ENCODE measurements at places on chromosomes 6 and 20.

GRCh38 chr6:34532230-34532629, 23.9 kb downstream of the SPDEF start:
- DNase-seq, result no peak

- no peak for DNase-seq
Observed at GRCh38 chr6:166438211-166438861, 55.6 kb upstream of the MPC1 start.

GRCh38 chr6:110786696-110787095, 28.6 kb downstream of the CDK19 start:
- DNase-seq, result no peak

DNA sequence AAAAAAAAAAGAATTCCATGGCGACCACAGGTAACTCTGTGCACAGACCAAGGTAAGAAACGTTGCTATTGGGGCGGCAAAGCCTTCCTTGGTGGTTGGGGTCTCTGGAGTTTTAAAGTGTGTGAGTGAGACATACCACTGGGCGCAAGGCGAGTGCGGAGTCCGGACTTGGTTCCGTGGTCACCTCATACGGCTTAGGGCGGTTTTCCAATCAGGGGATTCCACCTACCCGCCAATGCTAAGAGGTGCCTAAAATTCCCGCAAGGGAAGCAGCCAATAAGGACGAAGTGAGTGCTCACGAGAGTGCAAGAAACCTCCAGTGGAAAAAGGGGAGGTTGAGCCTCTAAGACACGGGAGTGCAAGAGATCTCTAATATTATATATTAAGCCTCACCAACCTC, 68.6 kb upstream of the PRSS16 start:
- DNase-seq, result no peak

- DNase-seq, result no peak
Observed at GRCh38 chr6:148658681-148659430, 88.0 kb upstream of the UST start.

DNA sequence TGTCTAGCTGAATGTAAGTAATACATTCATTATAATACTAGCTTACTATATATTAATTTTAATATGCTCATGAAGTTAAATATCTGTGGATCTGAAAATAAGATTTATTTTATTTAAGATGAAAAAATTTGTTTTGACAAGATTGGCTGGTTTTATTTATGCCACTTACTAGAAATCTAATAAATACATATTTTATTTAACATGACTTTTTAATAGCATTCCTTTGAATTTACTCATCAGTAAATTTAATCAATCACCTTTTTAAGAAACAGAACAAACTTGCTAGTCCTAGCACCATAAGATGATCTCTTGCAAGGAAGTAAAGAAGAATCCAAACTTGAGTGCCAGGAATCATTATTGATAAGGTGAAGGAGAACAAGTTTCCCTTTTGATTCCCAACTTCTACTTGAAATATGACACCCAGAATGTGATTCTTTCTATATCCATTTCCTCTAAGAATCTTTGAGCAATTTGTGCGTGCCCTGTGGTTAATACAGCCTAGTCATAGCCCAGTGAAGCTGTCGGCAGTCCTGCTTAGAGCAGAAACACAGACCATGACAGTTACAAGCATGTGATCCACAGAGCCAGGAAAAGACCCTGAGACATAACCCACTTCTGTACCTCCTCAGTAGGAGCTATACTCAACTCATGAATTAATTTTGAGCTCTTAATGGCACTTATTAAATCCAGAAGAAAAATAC, 282.3 kb upstream of the QKI start:
- DNase-seq, result no peak

DNA sequence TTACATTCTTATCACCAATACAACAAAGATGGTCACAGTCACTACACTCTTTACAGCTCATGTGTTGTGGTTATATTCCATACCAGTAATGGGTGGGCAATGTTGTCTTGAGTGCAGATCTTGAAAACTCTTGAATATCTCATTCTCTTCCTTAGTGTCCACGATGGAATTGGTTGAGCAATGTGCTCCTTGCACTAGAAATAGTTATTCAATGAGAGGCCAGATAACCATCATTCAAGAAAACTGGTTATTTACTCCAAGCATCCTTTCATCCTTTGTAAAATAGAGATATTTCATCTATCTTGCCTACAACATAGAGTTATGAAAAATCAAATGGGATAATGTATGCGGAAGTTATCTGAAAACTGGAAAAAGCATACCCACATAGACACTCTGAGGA, 215.9 kb downstream of the ARHGAP18 start:
- DNase-seq, result no peak

DNA sequence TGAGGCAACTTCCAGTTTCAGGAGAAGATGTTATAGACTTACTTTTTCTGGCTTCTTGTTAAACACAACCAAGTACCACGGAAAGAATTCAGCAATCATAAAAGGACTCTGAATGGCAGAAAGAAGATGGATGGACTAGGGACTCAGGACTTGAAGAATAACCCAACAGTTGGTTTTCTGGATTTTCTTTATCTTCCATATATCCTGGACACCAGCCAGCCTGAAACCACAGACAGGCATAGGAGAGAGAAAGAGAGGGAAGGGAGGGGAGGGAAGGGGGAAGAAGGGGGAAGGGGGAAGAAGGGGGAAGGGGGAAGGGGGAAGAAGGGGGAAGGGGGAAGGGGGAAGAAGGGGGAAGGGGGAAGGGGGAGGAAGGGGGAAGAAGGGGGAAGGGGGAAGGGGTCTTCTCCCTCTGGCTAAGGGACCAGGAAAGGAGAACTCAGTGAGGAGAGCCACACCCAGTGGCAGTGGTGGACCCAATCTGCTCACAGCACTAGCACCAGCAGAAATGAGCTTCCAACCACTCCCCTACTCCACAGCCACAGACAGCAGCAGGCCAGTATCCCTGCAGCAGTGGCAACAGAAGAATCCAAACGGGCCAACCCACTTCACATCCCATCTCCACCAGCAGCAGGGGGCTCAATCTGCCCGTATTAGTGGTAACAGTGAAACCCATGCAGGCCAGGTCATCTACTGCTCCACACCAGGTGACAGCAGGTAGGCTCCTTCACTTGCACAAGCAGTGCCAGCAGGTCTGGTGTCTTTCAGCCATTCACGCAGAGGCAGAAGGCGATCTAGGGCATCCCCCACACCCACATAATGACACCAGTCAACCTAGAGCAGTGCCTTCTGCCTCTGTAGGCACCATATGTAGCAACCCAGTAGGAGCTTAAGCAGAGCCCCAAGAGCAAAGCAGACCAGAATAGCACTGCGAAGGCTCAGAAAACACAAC, 78.6 kb downstream of the TRMT6 start:
- DNase-seq, result no peak
